ENCODE measurements at places on chromosomes 11 and 22.

DNA sequence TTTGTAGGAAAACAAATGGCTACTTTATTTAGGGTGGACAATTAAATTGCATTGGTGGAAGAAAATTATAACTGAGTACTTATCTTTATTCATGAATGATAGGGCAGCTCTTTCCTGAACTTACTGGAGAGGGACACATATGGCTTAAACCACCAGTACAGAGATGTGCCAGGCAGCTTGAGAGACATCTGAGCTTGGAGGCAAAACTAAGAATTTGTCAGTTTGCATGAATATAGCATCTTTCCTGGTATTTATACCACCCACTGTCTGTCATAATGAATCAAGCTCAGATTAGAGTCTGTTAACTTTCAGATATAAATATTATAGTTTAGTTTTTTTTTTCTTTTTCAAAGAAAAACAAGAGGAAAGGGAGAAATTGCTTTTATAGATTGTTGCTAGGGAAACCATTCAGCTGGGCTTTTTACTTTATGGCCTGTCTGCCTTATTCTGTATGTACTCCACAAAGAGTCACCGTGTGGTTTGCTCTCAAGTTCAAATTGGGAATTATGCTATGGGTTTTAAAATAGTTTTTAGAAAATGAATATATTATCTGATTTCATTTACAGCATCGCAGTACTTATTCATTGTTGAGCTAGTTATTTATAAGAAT lies 477.0 kb upstream of the CHORDC1 start:
- DNase-seq: no peak

DNA sequence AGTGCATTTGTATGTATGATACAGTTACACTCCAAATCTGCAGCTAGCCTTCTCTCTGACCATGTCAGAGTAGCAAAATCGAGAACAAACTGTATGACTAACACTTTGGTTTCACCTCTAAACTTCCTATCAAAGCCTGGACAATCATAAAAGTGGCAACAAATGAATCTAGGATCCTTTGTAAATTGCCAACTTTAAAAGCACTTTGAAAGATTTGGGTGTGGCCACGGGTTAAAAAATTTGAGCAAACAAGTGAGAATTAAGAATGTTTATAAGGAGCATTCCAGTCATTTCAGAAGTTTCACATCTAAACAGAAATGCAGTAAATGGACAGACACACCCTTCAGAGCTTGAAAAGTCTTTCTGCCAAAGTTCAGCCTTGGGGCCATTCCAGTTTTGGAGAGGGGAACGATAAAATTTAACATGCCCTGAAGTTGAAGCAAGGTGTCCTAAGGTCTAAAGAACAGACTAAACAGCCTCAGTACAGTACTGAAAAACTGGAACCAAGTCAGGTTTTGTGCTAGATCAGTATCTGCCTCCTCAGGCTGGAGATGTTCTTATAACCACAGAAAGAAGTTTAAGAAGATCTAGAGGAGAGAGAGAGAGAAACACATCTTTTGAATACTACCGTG lies 181.9 kb upstream of the BDNF start:
- no peak for DNase-seq

DNA sequence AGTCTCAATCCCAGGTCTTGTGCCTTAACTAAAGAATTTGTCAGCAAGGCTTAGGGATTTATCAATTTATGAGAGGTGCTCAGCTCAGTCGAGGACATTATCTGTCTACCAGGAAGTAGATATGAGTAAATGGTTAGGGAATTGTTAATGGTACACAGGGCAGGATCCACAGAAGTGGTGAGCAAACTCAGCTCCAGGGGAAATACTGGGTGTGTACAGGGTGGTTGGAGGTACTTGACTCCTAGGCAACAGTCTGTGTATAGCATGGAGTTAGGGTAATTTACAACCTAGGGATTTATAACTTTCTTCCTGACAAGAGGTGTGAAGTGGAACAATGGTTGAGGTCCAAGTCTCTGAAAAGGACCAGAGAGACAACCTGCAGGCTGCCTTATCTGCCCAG lies 123.4 kb upstream of the OR9Q1 start:
- no peak for DNase-seq

- no peak for DNase-seq
Observed at GRCh38 chr11:20342347-20343141, 21.0 kb upstream of the HTATIP2 start.

GRCh38 chr22:49446145-49446758 lies 381.4 kb downstream of the BRD1 start:
- DNase-seq: no peak

GRCh38 chr11:123822032-123822431 lies 15.9 kb upstream of the OR6M1 start:
- DNase-seq: no peak

DNA sequence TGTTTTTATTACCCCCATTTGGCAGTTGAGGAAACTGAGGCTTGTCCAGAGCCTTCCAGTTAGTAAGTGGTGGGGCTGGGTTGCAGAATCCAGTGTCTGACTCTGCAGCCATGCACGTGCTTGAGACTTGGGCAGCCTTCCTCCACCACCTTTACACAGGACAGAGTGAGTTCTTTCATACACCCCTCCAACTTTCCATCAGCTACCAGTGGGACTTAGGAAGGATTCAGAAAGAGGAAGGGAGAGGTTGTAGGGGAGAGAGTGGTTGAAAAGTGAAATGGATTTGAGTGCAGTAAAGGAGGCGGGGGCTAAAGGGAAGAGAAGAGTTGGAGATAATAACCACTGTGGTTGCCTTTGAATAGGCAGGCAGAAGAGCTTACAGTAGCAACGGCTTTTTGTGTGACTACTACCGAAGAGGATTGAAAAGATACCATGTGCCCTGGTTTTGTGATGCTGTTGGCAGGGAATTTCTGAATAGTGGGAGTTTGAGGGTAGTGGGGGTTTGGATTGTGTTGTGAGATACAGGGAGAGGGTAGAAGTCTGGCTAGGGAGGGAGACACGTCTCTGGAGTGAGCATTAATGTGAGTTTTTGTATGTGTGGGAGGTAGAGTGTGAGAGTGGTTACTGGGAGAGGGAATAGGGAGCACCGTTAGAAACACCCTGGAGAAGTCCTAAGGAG lies 1.7 kb downstream of the UVRAG start:
- no peak for DNase-seq

- DNase-seq: no peak
Observed at GRCh38 chr11:77668760-77669159, 31.2 kb upstream of the CLNS1A start.

- DNase-seq: no peak
Observed at GRCh38 chr11:60566776-60567175, 51.6 kb downstream of the MS4A13 start.

DNA sequence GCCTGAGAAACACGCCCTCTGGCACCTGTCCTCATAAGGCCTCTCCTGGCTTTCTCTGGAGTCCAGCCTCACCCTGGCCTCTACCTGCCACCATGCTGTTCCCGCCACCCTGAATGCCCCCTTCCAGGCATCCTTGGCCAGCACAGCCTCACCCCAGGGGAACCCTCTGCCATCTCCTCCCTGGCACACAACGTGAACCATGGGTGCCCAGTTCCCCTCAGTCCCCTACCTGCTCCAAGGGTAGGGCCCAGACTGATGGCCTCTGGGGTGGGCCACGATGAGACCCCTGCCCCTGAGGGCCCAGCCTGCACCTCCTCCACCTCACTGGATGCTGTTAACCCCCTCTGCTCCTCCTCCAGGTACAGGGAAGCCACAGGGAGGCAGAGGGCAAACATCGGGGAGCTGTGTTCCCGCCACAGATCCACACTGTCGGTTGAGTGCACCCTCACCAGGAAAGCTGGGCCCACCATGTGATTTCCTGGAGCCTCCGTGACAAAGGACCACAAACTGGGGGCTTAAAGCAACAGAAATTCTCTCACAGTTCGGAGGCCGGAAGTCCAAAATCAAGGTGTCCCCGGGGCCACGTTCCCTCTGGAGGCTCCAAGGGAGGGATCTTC lies 169.6 kb downstream of the BRD1 start:
- DNase-seq: no peak

GRCh38 chr11:73464347-73464746 lies 88.1 kb downstream of the RELT start:
- no peak for DNase-seq

GRCh38 chr11:2196970-2197770 lies 25.6 kb upstream of the TH start:
- DNase-seq: peak; percentile 42

DNA sequence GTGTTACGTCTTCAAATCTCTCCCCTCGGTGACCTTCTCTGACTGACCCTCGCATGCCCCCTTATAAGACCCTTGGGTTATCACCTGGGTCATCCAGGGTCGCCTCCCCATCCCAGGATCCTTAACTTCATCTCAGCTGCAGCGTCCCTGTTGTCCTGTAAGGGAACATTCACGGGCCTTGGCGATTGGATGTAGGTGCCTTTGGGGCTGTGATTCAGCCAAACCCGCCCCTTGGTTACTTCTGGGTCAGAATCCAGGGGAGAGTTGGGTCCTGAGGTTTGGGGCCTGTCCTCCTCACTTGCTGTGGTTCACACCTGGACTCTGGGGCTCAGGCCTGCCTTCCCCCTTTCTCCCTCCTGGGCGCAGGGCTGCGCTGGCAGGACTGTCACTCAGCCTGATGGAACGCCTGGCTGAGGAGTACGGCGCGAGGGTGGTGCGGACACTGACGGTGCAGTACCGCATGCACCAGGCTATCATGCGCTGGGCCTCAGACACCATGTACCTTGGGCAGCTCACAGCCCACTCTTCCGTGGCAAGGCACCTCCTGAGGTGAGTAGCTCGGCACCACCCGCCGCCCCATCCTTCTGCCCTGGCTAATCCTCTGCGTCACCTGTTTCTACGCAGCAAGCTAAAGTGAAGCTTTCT lies 29.4 kb downstream of the IGHMBP2 start:
- no peak for DNase-seq

- DNase-seq: no peak
Observed at GRCh38 chr22:50732681-50733080, 5.3 kb upstream of the ACR start.

DNA sequence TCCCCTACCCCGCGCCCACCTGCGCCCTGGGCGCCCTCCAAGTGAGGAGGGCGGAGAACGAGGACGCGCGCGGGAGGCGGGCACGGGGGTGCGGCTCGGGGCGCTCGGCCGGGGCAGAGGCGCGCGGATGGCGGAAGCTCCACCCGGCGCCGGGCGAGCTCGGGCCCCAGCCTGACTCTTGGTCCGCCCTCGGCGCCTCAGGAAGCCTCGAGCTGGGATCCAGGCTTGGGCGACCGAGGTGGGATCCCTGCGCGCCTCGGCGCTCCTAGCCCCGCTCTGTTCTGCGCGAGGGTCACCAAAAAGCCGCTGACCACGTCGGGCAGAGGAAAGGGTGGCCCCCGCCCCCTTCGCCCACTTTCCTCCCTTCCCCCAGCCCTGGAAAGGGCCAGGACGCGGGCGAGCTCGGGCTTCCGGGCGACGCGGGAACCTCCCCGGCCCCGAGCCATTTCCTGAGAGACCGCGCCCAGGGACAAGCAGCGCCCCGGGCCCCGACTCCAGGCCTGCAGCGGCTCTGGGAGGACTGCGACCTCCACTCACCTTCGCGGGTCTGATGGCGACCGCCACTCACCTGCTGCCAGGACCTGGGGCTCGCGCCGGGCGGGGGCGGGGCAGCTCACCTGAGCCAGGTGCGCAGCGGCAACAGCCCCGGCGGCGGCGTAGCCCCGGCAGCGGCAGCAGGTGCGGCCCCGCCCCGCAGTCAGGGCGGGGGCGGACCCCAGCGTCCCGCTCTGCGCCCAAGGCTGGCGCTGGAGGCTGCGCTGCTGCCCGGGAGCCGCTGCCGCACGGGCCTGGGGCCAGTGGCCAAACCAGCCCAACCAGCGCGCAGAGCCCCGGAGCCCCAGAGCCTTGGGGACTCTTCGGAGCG lies 2.2 kb upstream of the SIGIRR start:
- DNase-seq: no peak

- no peak for DNase-seq
Observed at GRCh38 chr11:134438542-134439537, 26.8 kb upstream of the B3GAT1 start.

DNA sequence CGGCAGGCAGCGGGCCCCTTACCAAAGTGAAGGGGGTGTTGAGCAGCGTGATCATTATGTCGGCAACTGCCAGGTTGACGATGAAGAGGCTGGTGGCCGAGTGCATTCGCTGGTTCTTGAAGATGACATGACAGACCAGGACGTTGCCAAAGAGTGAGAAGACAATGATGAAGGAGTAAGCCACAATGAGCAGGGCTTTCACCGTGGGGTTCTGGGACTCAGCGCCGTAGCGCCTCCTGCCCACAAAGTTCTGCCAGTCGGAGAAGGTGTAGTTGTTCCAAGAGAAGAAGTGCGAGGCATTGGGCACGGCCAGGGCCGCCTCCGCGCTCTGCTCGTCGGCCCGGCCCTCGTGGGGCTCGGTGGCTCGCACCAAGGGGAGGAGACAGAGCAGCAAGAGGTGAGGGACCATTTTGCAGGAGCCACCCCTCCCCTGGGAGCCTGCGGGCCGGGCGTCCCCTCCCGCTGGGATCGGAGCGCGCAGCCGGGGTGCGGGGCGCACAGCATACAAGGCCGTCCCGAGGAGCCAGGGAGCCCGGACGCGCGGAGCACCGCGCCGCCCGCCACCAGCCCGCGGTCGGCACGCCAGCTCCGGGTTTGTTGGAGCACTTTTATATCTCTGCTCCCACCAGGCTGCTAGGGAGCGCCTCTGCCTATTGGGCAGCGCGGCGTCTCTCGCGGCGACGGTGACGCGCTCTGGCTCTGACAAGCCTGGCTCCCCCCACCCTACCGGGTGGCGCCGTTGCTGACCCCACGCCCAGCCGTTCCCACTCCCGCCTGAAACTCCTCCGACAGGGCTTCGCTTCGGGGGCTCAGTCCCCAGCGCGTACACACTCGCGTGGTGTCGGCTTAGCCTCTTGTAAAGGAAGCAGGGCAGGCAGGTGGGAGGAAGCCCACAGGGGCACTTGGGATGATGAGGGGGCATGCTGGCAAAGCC lies at the start of gene GPR83:
Gene GPR83, minus strand, starts transcription at position 581 of the 934 bp plus-strand sequence. Its CDS starts 172 bp downstream, at position 409.
- no peak for DNase-seq

- DNase-seq: peak; percentile 32
Observed at GRCh38 chr11:82756765-82757639, 23.3 kb upstream of the FAM181B start.

- DNase-seq: no peak
Observed at GRCh38 chr11:11213117-11213516, 139.9 kb downstream of the CSNK2A3 start.

DNA sequence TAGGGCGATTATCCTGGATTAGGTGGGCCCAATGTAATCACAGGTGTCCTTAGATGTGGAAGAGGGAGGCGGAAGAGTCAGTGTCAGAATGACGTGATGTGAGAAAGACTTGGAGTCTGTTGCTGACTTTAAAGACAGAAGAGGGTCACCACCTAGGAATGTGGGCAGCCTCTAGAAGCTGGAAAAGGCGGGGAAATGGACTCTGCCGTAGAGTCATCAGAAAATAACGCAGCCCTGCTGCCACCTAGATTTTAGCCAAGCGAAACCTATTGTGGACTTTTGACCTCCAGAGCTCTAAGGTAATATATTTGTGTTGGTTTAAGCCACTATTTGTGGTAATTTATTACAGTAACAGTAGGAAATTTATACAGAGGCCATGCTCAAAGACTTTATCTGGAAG lies 4.8 kb downstream of the DDX10 start:
- no peak for DNase-seq
